GM06990 (cell line): ENCODE measurements at places on chromosomes 3 and 15.

DNA sequence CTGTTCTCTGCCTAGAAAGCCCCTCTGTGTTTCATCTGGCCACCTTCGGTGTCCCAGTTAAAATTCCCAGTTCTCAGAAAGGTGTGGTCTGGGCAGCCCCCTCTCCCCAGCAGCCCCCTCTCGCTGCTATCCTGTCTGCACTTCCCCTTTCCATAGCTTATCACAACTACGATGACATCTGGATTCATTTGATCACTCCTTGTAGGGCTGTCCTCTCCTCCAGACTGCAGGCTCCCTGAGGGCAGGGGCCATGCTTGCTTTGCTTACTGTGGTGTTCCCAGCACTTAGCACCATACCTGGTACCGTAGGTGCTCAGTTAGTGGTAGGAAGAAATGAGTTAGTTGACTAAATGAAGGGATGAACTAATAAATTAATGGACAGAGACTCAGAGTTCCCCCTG lies 26.3 kb upstream of the GOLGA6C start:
- DNase-seq: no peak

DNA sequence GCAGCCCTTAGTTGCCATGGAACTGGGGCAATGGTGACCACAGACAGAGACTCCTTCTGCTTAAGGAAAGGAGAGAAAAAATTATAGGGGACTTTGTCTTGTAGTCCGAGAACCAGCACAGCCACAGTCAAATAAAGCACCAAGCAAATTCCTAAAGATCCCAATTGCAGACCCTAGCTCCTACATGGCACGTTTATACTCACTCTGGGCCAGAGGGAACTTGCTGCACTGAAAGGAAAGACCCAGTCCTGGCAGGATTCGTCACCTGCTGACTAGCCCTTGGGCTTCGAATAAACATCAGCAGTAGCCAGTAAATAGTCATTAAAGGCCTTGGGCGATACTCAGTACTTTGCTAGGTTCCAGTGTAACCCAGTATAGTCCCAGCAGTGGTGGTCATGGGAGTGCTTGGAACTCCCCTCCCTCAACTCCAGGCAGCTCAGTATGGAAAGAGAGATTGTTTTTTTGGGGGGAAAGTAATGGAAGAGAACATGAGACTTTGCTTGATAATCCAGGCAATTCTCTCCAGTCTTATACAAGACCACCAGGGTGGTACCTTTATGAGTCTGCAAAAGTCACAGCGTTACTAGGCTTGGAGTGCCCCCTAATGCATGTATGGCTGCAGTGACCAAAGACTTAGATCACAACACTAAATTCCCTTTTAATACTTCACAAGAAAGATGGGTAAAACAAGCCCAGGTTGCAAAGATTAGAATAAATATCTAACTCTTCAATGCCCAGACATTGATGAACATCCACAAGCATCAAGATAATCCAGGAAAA lies 66.4 kb upstream of the AGTR1 start:
- no peak for DNase-seq

- no peak for DNase-seq
Observed at GRCh38 chr15:38576837-38577236, 12.2 kb upstream of the RASGRP1 start.

DNA sequence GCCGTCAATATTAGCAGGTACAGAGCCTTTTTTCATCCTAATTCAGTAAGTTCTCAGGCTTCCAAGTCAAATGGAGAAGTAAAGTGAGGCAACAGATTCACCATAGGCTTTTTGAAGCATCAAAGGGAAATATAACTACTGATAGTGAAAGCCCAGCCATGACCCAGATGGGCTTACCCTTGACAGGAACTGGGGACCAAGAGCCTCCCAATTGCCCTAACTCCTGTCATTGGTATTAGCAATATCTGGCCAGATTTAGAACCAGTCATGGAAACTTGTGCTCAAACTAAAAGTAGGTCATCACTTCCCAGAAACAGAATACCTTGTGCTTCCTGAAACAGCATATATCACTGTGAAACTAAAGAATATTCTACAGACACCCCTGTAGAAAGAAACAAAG lies 33.0 kb downstream of the NME9 start:
- DNase-seq: no peak

GRCh38 chr3:46948830-46949671 lies 27.5 kb downstream of the CCDC12 start:
- no peak for DNase-seq

DNA sequence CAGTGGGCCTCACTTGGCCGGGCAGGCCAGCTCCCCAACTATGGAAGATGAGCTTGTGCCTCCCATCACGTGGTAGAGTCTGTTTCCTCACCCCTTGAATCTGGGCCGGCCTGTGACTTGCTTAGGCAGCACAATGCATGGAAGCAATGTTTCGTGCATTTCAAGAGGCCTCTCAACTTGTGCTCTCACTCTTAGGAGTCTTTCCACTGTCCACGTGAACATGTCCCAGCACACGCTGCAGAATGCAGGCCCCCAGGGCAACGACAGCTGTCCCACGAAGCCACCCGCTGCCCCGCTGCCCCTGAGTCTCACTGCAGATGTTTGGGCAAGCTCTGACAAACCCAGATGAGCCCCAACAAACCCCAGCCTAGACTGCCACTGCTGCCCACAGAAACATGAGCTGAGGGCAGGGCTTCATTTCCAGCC lies 27.2 kb upstream of the SLC41A3 start:
- no peak for DNase-seq

- DNase-seq: no peak
Observed at GRCh38 chr3:5569152-5569551, 381.6 kb downstream of the EDEM1 start.

- no peak for DNase-seq
Observed at GRCh38 chr15:98444138-98444537, 204.2 kb upstream of the IGF1R start.

GRCh38 chr3:193520738-193521137 lies 34.0 kb downstream of the ATP13A4 start:
- DNase-seq: no peak

- DNase-seq: no peak
Observed at GRCh38 chr3:66104535-66104934, 65.8 kb upstream of the MAGI1 start.

DNA sequence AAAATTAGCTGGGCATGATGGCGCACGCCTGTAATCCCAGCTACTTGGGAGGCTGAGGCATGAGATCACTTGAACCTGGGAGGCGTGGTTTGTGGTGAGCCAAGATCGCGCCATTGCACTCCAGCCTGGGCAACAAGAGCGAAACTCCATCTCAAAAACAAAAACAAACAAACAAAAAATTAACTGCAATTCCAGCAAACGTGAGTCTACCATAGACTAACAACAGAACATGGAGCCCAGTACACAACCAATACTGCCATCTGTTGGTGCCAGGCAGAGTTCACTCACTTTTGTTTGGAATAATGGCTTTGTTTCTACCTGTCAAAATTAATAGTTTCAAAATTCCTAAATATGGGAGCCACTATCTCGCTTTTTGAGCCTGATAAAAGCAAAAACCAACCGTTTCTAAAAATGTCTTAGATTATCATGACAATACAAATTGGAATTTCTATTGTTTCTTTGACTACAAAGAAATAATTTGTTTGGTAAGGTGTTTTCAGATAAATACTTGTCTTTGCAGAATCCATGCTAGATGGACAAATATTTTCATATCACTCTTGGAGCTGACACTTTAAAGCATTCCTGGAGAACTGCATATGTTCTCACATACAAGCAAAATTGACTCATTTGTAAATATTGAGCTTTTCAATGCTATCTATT lies 45.0 kb downstream of the GPR176 start:
- peak; percentile 27 for DNase-seq

GRCh38 chr3:194998948-194999347 lies 272.0 kb downstream of the XXYLT1 start:
- DNase-seq: no peak

DNA sequence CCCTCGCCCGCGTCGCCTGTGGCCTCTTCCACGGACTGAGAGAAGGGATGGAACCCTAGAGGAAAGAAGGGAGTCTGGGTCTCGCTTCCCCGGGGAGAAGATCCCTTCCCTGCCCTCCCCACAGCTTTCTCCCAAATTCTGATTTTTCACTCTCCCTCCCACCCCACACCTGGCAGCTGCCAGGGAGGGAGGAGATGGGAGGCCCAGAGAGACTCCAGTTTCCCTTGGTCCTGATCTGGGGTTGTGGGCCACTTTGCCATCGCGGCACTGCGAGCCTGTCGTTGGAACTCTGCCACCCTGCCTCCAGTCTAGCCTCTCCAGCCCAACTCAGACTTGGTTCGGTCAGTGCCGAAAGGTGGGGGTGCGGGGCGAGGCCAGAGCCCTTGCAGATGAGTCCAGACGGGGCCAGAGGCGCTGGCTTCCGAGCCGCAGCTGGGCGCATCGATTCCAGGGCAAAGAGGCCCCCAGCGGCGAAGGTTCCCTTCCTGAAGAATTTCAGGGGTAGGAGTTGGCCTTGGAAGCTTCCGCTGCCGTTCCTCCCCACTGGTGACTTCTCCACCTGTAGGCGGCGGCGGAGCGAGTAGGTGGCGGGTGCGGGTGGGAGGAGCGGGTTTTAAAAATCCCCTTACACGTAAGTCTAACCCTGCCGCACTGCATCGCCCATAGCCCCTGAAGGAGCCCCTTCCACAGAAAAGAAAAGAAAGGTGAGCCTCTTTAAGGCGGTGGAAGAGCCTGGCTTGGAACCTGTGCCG lies 5.2 kb downstream of the WNT5A start:
- peak; percentile 37 for DNase-seq

DNA sequence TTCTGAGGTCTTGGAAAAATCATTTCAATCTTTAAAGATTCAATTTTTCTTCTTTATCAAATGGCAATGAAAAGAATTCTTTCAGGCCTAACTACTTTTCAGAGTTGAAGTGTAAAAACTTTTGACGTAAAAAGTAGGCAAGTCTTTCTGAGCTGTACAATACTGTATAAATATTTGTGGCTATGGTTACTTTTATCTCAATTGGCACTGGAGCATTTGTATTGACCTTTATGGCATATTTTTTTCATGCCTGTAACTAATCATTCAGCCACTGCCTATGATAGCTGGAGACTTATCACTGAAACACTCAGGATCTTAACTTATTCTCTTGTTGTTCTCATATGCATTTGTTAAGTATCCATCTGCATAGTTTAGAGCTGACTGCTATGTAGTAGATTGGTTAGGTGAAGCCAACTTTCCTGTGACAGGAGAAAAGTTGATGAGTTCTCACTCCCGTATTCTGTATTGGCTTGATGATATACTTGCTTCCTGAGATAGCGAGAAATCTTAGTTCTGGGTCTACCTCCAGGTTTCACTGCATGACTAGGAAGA lies 290.4 kb upstream of the TBL1XR1 start:
- no peak for DNase-seq

DNA sequence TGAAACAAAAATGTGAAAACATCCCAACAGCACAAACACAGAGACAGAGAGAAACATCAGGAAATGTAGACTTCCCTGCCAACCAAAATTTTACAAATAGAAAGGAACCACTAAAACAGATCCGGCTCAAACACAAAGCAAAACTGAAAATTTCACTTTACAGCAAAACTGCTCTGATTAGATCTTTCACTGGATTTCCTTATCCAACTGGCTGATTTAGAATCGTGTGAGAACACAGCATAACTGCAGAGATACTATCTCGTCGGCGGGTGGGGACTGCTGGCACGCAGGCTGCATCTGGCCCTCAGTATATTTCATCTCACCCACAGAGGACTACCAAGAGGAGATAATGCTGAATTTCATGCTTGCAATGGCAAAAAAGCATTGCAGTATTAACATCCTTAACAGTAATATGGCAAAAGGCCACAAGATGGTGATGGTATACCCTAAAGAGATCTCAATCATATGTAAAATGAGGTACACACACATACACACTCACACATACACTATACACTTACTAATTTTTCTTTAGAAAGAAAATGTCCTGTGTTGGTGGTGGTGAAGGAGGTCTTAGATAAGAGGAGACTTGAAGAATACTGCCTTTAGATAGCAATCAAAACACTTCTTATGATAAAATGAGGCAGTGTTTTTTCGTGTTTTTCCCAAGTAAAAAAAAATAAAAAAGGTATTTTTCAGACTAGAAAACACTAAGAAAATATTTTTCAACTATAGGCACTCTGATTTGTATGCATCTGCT lies 10.6 kb upstream of the LEO1 start:
- peak; percentile 83 for DNase-seq

DNA sequence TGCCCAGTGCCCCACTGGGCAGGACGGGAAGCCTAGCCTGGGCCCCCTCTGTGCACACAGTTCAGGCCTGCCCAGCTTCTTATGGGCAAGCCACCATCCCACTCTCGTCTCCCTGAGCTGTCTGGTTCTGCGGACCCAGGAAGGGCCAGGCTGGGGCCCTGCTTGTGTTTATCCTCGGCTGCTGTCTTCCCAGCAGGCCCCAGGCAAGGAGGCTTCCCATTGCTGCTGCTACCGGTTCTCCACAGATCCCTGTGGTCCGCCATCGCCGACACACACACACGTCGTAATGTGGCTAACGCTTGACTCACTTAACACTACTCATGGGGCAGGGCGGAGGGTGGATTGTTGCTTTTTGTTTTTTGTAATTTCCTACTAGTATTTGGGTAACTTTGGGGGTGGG lies 52.4 kb upstream of the SLC6A1 start:
- DNase-seq: no peak

GRCh38 chr3:128879991-128880390 lies 571 bp downstream of the ACAD9 start:
- DNase-seq: no peak

- DNase-seq: no peak
Observed at GRCh38 chr3:132394320-132394719, 23.0 kb upstream of the DNAJC13 start.

GRCh38 chr3:155130001-155130400 lies 49.9 kb downstream of the MME start:
- DNase-seq: no peak

DNA sequence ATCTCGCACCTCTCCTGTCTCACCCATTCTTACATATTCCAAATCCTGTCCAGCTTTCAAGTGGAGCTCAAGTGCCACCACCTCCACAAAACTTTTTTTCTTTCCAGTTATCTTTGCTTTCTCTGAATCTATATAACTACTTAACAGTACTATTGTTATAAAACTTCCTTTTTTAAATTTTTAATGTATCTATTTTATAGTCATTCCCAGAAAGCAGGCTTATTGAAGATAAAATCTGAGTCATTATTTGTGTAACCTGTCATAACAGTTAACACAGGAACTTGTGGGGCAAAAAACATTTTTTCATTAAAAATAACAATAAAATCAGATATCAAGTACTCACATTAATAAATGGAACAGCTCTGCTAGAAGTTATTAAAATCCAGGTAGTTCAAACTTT lies 73.3 kb upstream of the ALCAM start:
- no peak for DNase-seq

GRCh38 chr3:128036119-128036518 lies 16.1 kb upstream of the SEC61A1 start:
- DNase-seq: no peak
